NCI-H1417 (cell line): ENCODE measurements at places on chromosomes 2 and 18.
A peak's percentile ranks its signal among the peaks of the same experiment; 100 is the strongest.

GRCh38 chr18:50666536-50666935, 106.6 kb downstream of the MAPK4 start:
- DNase-seq: no peak

- DNase-seq: no peak
Observed at GRCh38 chr2:48459921-48460320, 70.0 kb upstream of the STON1 start.

DNA sequence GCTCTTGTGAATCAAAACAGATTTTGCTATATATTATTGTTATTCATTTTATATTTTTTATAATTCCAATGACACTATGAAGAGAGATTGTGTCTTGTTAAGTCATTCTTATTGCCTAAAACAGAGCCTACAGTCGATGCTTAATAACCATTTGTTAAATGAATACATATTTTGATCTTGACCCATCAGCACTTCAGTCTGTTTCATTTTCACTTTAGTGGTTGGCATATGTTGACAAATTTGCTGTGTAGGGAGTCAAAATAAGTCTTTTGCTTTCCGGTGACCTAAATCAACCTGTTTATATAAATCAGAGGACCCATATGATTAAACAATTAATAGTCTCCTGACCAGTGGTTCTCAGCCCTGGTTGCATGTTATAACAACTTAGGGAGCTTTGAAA, 97.1 kb downstream of the TXNL1 start:
- no peak for DNase-seq

- DNase-seq: no peak
Observed at GRCh38 chr2:157486596-157487270, 42.8 kb upstream of the CYTIP start.

DNA sequence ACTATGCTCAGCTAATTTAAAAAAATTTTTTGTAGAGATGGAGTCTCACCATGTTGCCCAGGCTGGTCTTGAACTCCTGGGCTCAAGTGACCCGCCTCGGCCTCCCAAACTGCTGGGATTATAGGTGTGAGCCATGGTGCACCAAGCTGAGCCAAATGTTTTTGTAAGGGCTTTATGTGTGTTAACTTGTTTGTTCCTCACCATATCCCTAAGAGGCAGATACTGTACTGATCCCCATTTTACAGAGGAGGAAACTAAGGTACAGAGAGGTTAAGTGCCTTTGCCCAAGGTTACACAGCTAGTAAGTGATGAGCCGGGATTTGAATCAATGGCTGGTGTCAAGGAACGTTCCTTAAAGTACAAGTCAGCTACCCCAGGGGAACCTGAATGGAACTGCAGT, 85.3 kb upstream of the KLF7 start:
- DNase-seq: no peak

DNA sequence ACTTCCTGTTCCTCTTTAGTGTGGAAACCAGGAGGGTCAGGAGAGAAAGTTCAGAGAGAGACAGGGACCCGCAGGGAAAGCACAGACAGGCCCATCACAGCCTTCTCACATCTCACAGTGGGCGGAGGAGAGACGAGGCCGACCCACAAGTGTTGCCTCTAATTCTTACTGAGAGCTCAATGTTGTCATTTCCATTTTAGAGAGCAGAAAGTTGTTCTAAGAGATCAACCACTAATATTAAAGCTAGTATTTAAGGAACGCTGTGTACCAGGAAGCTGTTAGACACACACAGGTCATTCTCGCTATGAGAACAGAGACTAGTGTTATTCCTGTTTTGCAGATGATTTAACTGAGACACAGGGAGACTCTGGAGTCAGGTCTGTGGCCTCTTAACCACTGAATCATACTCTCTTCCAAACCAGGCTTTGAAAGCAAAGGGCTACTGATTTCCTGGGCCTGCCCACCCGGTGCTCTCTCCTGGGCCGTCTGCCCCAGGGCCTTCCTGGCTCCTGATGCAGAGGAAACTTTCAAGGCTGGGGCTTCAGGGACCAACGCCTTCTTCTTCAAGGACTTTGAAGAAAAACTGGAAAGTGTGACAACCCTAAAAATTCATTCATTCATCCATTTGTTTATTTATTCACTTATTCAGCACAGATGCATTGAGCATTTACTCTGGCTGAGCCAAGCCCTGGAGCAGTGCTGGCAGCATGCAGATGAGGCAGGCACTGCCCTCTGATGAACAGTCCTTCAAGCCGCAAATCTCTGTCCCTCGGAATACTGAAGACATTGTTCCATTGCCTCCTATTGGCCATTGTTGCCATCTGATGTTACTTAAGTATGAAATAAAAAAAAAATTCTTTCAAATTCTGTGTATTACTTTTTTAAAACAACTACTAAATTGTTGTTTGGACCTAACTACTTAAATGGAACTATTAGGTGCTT, 37.2 kb upstream of the BIN1 start:
- DNase-seq: no peak

GRCh38 chr18:47283476-47283875, 32.0 kb upstream of the SKOR2 start:
- peak; percentile 5 for DNase-seq

GRCh38 chr18:54069729-54070128, 154.7 kb downstream of the MBD2 start:
- DNase-seq: no peak

DNA sequence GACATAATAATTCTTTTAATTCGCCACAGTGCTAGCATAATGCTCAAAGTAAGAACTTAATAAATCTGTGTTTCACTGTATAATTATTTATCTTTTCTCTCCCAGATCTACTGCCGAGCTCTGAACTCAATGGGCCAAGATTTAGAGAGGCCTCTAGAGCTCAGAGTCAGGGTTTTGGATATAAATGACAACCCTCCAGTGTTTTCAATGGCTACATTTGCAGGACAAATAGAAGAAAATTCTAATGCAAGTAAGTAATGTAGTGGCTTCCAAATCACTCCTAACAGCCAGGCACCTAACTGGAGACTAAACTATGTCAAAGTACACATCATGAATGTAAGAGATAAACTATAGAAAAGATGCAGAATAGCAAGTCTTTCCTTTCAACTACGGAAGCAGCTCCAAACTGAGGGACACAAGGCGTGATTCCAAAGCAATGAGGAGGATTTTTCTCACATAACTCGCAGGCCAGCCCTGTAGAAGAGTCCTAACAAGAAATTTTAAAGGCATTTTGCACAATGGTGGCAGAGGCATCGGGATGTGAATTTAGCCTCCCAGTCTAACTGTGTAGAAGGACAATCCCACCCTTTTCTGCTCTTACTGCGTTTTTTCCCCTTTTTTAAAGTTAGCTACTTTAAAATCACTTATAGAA, 12.0 kb downstream of the DSG1 start:
- DNase-seq: no peak

DNA sequence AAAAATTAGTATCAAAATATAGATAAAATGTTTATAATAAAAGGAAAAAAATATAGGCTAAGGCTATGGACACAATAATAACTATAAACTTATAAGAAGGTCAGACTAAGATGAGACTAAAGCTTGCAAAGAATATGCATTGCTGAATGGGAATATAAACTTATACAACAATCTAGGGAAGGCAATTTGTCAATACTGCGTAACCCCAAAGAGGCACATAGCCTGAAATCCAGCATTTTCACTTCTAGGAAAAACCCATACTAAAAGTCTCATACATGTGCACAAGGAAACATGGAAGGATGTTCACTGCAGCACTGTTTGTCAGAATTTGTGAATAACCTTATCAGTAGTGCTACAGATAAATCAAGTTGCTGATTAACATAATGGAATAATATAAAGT, 45.5 kb downstream of the FANCL start:
- DNase-seq: no peak

- no peak for DNase-seq
Observed at GRCh38 chr18:36179562-36180355, 7.5 kb upstream of the MOCOS start.

- no peak for DNase-seq
Observed at GRCh38 chr2:171146071-171146470, 14.6 kb downstream of the TLK1 start.

GRCh38 chr2:151782378-151783132, 45.7 kb downstream of the ARL5A start:
- DNase-seq: no peak

DNA sequence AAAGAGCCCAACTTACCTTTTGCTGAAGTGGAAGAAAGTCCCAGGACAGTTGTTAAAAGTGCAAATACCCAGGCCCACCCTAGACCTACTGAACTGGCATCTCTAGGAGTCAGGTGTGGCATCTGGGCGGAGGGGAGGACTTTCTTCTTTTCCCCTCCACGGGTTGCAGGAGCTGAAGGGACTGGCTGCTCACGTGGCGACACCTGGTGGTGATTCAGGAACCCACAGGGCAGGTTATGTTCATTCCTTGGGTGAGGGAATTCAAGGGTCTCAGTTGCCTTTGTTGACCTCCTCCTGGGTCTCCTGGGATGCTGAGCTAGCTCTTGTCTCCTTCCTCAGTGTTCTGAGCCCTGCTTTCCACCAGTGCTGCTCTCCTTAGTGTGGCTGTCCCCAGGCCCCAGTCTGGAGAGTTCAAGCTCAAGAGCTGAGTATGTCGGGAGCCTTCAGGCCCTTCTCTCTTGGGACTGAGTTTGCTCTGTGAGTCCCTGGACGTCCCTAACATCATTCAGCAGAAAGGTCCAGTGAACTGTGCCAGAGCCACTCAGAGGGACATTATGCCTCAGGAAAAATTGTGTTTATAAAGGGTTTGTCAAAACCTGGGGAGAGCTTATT, 56.9 kb downstream of the DYSF start:
- peak; percentile 59 for DNase-seq

- DNase-seq: no peak
Observed at GRCh38 chr2:143148757-143149156, 19.5 kb downstream of the ARHGAP15 start.

DNA sequence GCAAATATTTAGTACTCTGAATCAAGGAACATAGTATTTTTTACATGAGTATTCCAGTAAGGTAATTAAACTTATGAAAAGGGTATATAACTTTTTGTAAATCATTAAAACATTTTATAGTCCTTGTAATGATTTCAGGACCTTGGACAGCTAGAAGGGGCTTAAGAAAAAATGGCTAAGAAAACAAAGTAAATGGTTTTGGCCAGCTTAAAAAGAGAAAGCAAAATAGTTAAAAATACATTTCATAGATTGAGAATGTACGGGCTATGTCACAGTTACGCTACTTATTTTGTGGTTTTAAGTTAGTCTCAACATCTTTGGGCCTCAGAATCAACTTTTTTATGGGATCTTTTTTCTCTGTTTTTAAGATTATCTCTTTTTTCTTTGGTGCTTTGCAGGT, 26.7 kb downstream of the POLI start:
- DNase-seq: no peak

DNA sequence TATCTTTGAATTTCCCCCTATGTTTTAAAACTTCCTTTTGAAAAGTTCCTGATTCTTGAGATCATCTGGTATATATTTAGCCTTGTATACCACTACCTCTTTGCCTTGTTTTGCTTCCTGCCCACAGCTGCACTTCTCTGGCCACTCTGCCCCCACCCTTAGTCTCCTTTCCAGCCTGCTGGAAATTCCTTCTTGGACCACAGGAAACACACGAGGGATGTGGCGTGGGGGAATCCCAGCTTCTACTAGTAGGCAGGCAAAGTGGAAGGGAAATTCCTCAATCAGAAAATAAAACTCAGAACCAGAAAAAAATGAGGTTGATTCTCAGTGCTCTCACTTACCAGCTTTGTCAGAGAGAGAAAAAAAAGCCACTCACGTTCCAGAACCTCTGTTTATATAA, 13.4 kb downstream of the IL18RAP start:
- DNase-seq: no peak

DNA sequence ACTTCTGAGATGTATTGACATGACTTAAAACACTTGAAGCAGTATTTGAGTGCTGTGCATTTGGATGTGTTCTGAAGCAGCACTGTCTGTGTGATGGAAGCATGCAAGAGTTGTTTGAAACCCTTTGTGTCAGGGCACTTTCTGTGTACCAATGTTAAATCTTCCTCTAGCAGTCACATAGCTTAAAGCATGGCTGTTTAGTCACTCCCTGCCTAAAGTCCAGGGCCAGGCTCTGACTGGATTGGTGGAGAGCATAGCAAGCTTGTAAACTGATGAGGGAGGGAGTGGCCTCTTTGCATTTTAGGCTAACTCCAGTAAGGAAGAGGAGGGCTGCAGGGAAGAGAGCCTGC, 73.5 kb downstream of the MYO1B start:
- DNase-seq: no peak

- DNase-seq: no peak
Observed at GRCh38 chr2:220695397-220696279, 876.5 kb downstream of the EPHA4 start.

DNA sequence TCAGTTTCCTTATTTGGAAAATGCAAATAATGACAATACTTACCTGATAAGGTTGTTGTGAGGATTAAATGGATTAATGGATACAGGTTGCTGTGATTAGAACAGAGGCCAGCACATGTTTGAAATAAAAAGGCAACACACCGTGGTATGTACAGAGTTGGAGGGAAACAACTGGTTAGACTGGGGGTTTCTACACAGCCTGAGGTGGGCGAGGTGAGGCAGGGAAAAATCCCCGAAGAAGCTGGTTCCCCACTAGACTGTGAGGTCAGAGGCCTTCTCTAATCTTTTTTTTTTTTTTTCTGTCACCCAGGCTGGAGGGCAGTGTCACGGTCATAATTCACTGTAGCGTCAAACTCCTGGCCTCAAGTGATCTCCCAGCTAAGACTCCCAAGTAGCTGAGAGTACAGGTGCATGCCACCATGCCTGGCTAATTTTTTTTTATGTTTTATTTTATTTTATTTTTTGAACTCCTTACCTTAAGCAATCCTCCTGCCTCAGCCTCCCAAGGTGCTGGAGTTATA, 1.2 kb upstream of the E2F6 start:
- DNase-seq: no peak

DNA sequence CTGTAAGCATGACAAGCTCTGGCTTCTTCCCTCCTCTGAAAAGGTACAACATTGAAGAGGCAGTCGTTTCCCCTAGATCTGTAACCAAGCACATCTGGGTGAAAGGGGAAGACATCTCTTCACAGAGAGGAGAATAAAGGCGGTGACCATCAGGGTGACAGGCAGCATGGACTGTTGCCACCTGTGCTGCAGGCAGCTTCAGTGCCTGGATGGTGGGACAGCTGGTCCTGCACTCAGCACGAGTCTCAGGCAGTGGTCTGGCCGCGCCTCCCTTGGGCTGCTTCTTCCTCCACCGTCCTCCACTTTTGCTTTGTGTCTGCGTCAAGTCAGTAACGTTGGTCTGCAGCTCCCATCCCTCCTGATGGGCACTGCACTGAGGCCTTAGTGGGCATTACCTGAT, 264.4 kb downstream of the NEDD4L start:
- DNase-seq: no peak

- peak; percentile 31 for DNase-seq
Observed at GRCh38 chr2:29423061-29423666, 307.9 kb downstream of the CLIP4 start.
